ENCODE measurements at places on chromosomes 7 and 10.
A peak's percentile ranks its signal among the peaks of the same experiment; 100 is the strongest.

DNA sequence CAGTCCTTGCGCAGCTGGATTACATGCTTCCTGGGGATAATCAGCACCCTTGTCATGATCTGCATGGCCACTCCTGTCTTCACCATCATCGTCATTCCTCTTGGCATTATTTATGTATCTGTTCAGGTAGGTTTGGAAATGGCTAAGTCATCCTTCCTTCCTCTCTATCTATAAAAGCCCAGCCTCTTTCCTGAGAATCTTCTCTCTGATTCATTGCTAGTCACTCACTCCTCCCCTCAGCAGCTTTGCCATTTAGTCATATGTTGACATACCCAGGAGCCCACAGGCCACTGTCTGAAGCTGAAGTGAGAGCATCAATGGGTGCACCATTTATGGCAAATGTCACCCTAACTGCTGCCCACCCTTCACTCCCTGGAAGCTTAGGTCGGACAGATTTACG lies 52.0 kb downstream of the ABCC2 start:
- DNase-seq, result peak; percentile 23

GRCh38 chr7:142696456-142697179 lies 52.7 kb upstream of the PRSS1 start:
- DNase-seq, result no peak

GRCh38 chr7:12754179-12754578 lies 66.7 kb downstream of the ARL4A start:
- no peak for DNase-seq

DNA sequence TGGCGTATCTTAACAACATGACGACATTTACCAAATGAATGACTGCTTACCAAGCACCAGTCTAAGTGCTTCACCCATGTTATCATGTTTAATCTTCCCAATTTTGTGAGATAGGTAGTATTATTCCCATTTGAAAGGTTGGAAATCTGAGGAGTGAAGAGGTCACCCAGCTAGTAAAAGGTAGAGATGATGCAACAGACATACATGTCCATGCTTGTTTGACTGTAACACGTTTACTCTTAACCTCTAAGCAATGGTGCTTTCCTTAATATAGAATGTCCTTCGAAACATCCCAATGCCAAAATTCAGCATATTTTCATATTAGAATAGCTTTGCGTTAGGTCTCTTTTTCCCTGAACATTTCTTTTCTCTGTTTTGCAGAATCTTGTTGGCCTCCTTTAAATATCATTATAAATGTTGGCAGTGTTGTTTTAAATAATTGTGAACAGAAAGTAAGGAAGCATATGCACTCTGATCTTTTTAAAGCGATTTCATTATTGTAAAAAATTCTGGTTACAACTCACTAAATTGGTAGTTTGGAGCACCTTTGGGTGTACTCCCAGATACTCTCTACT lies 722.8 kb downstream of the AUTS2 start:
- DNase-seq, result no peak

GRCh38 chr7:109354000-109354399 lies 784.3 kb downstream of the DNAJB9 start:
- no peak for DNase-seq

DNA sequence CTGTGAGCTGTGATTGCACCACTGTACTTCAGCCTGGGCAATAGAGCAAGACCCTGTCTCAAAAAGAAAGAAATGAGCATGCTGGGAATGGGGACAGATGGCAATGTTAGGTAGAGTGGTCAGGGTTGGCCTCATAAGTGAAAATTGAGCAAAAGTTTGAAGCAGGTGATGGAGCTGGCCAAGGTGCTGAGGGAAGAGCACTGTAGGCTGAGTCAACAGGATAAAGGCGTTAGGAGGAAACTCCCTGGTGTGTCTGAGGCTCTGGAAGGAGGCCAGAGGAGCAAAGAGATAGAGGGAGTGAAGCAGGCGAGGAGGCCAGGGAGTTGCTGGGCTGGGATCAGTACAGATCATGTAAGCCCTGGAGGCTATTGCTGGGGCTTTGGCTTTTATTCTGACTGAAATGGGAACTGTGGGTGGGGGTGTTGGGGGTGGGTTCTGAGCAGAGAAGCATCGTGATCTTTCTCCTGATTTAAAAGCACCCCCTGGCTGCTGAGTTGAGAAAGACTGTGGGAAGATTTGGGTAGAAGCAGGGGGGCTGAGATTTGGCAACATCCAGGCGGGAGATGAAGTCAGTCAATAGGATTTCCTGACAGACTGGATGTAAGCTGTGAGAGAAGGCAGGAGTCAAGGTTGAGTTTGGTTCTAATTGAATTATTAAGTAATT lies 52.5 kb upstream of the VKORC1L1 start:
- no peak for DNase-seq

DNA sequence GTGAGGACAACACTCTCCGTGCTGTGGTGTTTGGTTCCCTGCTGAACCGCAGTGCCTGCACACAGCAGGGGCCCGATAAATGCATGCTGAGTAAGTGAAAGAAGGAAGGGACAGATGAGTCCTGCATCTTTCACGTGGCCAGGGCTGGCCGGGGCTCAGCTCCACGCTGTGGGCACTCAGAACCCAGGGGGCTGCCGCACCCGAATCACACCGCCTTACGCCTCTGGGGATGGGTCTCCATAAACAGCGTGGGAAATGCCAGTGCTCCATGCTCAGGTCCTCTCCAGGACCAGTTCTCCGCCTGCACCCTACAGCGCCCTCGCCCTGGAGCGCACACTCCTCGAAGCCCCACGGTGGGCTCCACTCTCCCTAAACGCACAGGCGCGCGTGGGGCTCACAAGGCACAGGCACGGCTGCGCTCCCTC lies 38.1 kb downstream of the RASGEF1A start:
- DNase-seq, result peak; percentile 22

DNA sequence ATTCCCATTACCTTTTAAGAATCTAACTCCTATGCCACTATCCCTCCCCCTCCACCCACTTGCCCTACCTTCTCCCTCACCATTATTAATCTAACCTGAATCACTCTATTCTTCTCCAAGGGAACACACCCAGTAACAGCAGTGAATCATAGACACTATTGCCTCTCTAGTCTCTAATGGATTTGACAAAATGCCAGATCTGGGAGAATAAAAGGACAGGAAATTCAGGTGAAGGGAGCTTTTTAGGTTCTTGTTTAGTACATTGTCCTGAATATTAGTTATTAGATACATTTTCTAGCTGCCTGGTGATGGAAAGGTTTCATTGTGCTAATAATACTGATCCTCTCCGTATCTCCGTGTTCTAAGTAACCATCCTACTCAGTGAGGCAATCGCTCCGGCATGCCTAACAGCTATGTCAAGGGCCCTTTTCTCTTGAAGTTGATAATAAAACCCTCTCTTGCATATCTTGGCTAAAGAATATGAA lies 4.1 kb upstream of the SFR1 start:
- no peak for DNase-seq

- no peak for DNase-seq
Observed at GRCh38 chr10:14016931-14017333, 313.8 kb downstream of the FRMD4A start.

DNA sequence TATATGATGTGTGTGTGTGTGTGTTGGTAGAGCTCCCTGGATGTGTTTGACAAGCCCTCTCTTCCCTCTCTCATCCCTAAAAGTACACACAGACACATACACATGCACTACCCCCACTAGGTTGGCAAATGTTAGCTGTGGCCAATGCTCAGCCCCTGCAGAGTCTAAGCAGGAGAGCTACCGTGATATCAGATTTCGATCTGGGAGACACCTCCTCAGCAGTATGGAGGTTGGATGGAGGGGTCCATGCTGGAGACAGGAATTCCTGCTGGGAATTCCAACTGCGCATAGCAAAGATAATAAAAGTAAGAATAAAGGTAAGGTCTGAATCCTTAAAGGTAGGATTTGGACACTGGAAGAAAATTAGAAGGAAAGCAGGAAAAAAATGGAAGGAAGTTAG lies 85.7 kb downstream of the C10orf90 start:
- no peak for DNase-seq

DNA sequence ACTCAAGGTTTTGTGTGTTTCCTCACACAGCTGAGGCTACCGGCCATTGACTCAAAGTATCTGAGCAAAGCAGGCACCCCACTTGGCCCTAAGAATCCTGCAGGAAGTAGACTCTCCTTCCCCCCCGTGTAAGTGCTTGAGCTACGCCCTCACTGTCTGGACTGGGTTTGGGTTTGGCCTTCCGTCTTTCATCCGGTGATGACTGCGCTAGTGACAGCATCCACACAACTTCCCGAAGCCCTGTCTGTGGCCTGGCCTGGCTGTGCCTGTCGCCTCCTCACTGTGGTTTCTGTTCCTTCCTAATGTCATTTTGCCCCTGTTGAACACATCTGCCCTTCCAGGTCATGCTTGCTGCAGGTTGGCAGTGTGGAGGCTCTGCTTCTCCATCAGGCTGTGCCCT lies 14.5 kb downstream of the C7orf57 start:
- DNase-seq, result no peak

DNA sequence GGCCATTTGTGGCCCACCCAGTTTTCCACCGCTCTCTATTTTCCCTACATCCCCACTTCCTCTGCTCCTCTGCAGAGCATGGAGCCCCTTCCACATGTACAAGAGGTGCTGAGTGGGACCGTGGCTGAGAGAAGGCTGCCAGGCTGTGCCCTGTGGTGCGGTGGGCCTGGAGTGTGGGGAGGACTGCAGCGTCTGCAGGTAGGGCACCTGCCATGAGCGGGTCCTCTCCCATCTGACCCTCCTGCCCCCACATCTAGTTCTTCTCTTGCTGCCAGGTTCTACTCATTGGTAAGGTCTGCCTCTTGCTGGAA lies 145.6 kb upstream of the FAM20C start:
- no peak for DNase-seq

- no peak for DNase-seq
Observed at GRCh38 chr10:89870936-89871335, 169.5 kb downstream of the KIF20B start.

All from activated CD4-positive, alpha-beta memory T cell treated with anti-CD3 and anti-CD28 coated beads for 36 hours (primary cell).